T-helper 2 cell treated with Interferon-gamma antibody and Interleukin-4, amounts not matched to agents 5 μg/mL and 100 μg/mL, for 36 hours (primary cell): ENCODE measurements at places on chromosomes 3 and 15.

GRCh38 chr3:94121161-94121560 lies 58.3 kb downstream of the NSUN3 start:
- DNase-seq = no peak

- no peak for DNase-seq
Measured at GRCh38 chr3:35760146-35760545, 120.8 kb downstream of the ARPP21 start.

DNA sequence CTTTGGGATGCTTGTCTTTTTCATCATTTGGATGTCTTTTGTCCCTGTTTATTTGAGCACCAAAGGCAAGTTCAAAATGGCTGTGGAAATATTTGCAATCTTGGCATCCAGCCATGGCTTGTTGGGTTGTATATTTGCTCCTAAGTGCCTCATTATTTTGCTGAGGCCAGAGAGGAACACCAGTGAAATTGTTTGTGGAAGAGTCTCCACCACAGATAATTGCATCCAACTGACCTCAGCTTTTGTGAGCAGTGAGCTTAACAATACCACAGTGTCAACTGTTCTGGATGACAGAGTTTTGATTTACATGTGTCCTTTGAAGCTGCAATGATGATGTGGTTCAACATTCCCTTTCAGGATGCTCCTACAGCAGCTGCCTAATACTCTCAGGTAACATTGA lies 83.0 kb upstream of the KCNAB1 start:
- DNase-seq = no peak

- no peak for DNase-seq
Measured at GRCh38 chr3:185733980-185734724, 90.7 kb downstream of the IGF2BP2 start.

DNA sequence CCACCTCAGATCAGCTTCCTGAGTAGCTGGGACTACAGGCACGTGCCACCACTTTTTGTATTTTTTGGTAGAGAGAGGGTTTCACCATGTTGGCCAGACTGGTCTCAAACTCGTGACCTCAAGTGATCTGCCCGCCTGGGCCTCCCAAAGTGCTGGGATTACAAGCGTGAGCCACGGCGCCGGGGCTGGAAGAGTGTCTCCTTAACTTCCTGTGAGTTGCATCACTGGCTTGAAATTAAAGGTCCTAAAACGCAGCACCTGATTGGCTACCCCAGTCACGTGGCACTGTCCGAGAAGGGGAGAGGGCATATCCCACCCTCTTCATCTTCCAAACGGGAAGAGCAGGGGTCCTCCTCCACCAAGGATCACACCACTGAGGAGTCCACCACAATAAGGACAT lies 5.5 kb upstream of the FAM174B start:
- no peak for DNase-seq

DNA sequence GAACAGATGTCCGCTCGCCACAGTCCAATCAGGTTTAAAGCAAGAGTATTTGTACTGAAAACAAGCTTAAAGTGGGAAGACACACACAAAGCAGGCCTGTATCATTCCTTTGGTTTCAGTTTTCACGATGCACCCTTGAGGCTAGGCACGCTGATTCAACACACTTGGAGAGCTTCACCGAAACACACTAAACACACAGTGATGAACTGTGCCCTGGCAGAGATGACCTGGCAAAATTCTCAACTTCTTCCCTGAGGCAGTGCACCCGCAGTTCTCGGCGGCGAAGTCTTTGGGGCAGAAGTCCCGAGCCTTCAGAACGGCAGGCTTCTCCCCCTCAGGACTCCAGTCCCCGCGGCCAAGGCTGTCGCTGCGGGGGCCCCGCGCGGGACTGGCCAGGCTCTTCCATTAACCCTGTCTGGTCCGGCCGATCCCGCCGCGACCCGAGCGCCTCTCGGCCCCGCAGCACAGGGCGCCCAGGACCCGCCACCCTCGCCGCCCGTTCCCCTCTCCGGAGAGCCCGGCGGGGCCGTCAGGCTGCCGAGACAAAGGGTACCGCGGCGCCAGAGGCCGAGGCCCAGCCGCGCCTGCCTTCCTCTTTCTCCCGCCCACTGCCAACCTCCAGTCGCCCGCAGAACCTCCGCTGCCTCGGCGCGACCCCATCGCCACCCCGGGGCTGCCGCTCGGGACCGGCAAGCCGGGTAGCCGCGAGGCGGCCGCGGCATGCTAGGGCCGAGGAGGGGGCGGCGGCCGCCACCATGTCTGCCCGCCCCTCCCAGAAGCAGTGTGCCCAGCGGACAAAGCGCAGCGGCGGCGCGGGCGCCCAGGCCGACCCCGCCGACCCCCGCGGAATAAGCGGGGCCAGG lies 792 bp downstream of the GABPB1 start:
- peak; percentile 69 for DNase-seq

DNA sequence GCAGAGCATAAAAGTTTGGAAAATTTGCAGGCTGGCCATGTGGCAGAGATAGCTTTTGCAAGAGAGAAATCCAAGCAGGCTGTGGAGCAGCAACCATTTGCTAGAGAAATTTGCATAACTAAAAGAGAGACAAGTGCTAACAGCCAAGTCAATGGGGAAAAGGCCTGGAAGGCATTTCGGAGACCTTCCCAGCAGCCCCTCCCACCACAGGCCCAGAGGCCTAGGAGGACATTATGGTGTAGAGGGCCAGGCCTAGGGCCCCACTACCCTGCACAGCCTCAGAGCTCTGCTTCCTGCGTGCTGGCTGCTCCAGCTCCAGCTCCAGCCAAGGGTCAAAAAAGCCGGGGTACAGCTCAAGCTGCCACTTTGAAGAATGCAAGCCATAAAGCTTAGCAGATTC lies 82.7 kb downstream of the MYO5A start:
- DNase-seq = no peak

GRCh38 chr3:185089343-185089742 lies 63.5 kb downstream of the C3orf70 start:
- DNase-seq = no peak

- no peak for DNase-seq
Measured at GRCh38 chr15:59282515-59283337, 76.1 kb downstream of the LDHAL6B start.

DNA sequence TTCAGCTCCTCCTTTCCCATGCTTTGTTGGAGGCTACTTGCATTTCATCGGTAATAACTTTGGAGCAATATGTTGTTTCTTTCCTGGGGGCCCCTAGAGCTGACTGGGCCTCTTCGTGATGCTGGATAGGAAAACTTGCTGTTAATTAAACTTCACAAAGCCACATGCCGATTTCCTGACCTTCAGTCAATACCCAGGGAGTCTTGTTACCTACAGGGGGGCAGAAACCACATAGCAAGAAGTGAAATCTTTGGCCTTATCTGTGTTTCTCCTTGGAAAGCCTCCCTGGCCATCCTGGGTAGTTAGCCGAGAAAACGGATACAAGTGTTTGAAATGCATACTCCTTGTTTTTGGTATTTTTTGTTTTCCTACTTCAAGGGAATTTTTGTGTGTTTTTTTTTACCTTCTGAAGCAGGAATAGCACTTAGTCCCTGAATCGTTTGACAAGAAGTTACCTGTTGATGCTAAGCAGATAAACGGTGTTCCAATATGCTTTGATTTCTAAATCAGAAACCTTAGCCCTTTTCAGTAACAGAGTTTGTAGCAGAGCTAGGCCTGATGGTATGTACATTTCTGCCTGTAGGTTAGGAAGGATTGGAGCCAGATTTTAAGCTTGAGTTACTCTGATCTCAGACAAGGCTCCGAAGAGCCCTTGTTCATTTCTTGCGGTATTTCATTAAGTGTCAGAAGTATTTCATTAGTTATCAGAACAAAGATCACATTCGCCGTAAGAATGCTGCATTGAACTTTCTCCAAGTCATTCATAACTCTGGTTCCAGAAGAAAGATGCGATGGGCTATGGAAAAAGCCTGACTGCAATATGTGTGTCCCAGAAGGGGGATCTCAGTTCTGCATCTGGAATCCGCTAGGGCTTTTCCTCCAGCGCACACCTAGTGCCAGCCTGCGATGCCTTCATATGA lies 111.5 kb downstream of the THSD4 start:
- no peak for DNase-seq

DNA sequence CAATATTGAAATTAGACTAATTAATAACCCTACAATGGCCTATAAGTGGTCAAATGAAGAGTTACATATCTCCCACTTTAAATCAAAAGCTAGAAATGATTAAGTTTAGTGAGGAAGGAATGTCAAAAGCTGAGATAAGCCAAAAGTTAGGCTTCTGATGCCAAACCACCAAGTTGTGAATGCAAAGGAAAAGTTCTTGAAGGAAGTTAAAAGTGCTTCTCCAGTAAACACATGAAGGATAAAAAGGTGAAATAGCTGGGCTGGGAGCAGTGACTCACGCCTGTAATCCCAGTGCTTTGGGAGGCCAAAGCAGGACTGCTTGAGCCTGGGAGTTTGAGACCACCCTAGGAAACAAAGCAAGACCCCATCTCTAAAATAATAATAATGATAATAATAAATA lies 46.9 kb upstream of the DCUN1D1 start:
- DNase-seq = no peak

GRCh38 chr3:119085070-119085439 lies 50.4 kb upstream of the IGSF11 start:
- no peak for DNase-seq

GRCh38 chr15:89876396-89877082 lies 17.3 kb downstream of the AP3S2 start:
- no peak for DNase-seq

GRCh38 chr15:83955806-83956265 lies 279.7 kb upstream of the GOLGA6L4 start:
- DNase-seq = no peak
